ENCODE measurements at places on chromosomes 2 and 18.

- no peak for DNase-seq
Measured at GRCh38 chr2:50385349-50385748, 646.6 kb downstream of the NRXN1 start.

DNA sequence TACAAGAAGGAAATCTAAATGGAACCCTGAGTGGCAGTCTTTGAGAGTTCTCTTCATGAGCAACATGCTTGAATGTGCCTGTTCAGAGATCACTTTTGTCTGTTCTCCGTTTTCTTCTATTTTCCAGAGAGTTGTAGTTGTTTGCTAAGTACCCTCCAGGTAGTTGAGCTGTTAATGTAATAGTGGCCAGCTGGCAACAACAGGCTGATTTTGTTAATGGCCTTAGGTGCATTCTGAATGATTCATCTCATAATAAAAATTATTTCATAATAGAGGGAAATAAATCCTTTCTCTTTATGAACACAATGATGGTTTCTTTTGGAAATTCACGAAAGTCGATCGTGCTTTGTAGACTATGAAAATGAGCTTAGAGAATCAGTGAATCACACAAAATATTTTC is 136.8 kb downstream of the LRP1B start:
- no peak for DNase-seq

DNA sequence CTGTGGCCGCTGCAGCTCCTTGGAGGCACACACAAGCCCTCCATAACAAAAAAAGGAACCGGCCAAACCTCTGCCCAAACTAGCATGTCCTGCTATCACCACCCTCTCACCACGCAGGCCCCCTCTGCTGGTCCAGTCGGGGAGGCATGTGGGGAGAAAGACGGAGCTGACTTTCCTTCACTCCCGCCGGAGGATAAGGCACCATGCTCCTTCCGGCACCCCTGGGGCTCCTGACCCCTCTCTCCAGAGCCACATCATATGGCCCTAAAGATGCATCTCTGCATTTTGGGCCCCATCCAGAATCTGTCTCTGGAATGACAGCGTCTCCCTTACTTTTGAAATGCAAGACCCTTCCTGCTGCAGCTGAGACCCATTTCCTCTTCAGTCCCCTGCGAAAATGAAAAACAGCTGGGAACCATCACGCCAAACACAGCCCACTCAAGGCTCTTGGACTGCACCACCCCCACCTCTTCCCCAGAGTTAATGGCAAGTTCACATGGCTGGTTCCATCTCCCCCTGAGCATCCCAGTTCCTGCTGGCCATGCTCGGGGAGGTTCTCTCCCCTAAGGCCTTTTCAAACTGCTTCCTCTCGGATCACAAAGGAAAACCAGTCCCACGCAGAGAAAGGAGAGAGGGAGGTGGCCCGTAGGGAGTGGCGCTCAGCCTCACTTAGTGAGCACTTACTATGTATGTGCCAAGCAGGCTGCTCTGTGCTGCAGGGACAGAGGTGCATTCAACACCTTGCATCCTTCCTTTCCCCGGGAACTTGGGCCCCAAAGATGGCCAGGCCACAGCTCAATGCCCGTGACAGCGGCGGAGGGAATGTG is 35.2 kb upstream of the MLPH start:
- no peak for DNase-seq

GRCh38 chr18:61352611-61353010 is 19.4 kb downstream of the CDH20 start:
- DNase-seq, result no peak

DNA sequence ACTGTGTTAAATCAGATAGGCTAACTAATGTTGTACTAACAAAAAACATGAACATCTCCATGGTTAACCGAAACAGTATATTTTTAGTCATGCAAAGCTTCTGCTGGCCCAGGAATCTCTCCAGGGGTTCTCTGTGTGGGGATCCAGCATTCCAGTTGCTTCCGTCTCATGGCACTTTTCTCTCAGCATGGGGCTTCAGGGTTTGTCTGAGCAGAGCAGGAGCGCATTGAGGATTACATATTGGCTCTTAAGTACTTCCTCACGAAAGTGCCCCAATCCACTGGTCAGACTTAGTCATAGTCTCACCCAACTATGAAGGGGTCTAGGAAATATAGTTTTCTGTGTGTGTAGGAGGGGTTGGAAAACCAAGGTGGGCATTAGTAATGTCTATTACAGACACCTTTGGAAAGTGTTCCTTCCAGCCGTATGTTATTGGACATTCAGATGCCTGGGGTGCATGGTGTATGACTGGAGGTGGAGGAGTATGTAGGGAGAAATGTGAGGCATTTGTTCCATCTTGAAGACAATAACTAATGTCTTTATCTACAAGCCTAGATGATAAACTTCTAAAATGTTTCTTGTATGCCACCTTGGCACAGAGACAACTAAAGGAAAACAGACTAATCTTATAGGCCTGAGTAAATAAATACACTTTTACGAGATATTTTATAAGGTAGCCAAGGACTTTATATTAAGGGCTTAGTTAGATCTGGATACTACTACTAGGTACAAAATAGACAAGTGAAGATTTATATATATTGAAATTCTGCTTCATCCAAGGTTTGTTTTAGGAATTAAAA is 123.8 kb upstream of the ZEB2 start:
- DNase-seq, result no peak

- no peak for DNase-seq
Measured at GRCh38 chr18:58287353-58288274, 243.6 kb downstream of the NEDD4L start.

DNA sequence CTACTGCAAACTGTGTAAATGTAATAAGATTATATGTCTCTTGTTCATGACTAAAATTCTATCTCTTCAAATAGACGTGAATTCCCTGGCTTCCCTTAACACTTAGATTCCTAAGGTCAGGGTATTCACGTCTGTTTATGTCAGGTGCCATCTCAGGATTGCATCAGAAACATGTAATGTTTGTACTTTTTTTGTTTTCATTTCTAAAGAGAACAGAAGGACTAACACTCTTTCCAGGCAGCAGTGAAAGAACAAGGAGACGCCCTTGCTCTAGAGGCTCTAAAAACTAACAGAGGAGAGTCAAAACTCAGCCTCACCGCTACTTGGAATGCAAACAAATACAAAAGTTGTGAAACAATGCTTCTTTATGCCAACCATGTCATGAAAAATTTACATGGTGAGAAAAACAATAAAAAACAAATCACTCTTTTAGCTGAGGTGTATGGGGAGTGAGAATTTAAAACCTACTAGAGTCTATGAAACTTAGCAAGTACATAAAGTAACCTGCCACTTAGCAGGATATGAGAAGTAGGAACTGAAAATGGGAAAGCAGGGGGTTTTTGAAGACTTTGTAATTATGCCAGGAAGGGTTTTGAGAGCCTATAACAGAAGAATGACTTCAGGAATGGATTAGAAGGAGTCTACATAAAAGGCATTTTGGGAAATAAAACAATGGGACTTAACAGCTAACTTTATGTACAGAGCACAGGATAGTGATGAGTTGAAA is 522.7 kb downstream of the THSD7B start:
- DNase-seq, result no peak

GRCh38 chr18:69999656-70000055 is 52.0 kb upstream of the CD226 start:
- DNase-seq, result no peak

DNA sequence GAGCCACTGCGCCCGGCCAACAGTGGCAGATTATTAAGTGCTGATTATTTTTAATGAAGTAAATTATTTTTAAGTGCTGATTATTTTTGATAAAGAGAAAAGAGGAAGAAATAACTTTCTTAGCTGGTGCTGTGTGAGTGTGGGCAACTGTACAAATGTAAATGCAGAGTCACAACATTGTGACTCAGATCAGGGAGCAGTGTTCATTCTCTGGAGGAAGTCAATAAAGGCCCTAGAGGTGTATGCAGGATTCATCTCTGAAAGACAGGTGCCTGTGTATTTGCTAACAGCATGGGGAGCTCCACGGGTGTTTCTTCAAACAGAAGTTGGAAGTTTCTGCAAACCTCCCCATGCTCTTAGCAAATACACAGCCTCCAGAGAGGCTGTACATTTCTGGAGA is 6.2 kb downstream of the KRTCAP3 start:
- DNase-seq, result no peak

- no peak for DNase-seq
Measured at GRCh38 chr18:24802456-24802855, 342.0 kb downstream of the HRH4 start.

- DNase-seq, result no peak
Measured at GRCh38 chr18:76457475-76457874, 37.6 kb downstream of the ZNF516 start.

- DNase-seq, result no peak
Measured at GRCh38 chr2:9178904-9179571, 27.6 kb upstream of the ASAP2 start.

DNA sequence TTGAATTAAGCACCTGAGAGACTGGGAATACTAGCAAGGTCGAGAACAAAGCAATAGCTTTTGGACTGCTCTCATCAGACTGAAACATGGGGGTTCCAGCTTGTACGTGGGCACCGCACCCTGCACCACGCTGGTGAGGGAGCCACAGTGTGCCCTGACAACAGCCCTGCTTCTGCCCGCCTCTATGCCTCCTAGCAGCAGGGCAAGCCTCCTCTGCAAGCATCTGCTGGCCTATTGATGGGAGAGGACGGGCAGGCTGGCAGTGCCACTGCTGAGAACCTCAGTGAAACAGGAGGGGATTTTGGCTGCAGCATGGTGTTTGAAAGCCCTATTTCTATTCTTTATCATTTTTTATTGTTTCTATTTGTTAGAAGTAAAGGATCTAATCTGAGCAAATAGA is 146.1 kb upstream of the OTOS start:
- DNase-seq, result no peak

- no peak for DNase-seq
Measured at GRCh38 chr2:23283653-23284052, 101.3 kb upstream of the KLHL29 start.

- no peak for DNase-seq
Measured at GRCh38 chr18:33421225-33421624, 19.3 kb downstream of the CCDC178 start.

Data from activated naive CD4-positive, alpha-beta T cell treated with anti-CD3 and anti-CD28 coated beads, Interleukin-2, amount 50 U/mL, for 16 hours (primary cell).